ENCODE measurements at places on chromosomes 4 and X.

- peak; percentile 49 for DNase-seq
Observed at GRCh38 chr4:88211473-88212252, 53.2 kb upstream of the ABCG2 start.

GRCh38 chrX:29488919-29489318 lies 726.4 kb upstream of the MAGEB2 start:
- DNase-seq: no peak

DNA sequence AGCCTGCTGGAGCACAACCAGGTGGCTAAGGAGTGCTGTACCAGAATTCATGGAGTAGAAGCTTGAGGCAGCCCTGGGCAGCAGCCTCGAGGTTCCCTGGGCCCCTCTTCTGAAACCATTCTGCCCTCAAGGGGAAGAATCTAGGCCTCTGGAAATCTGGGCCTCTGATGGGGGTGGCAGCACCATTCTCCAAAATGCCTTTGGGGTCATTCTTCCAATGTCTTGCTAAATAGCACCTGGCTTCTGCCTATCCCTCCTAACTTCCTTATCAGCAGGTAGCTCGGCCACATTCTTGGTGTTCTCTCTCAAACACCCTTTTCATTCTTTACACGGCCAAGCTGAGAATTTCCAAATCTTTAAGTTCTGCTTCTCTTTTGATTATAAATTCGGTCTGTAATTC lies 473.6 kb downstream of the BCOR start:
- no peak for DNase-seq

- DNase-seq: no peak
Observed at GRCh38 chr4:152081024-152081423, 320.2 kb upstream of the GATB start.

DNA sequence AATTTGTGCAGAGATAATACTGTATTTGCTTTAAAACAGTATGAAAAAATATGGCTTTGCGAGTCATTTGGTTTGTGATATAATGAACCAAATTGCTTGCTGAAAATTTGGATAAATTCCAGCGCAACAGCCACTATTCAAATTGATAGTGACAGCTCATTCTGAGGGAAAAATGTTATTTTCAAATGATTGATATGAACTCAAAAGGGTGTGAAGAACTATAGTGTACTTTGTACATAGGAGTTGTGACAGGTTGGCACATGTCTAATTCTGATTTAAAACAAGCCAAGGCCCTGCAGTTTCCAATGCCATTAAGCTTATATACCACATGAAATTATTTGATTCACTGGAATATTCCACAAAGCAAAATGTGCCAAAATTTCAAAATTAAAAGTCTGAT lies 1628.9 kb upstream of the AGA start:
- DNase-seq: no peak

- DNase-seq: no peak
Observed at GRCh38 chrX:154304846-154305245, 9.3 kb downstream of the TKTL1 start.

- DNase-seq: no peak
Observed at GRCh38 chr4:123553279-123553678, 156.7 kb downstream of the SPRY1 start.

GRCh38 chr4:118335324-118335723 lies 17.5 kb downstream of the PRSS12 start:
- no peak for DNase-seq

GRCh38 chr4:184528051-184528450 lies 53.7 kb upstream of the IRF2 start:
- DNase-seq: no peak

DNA sequence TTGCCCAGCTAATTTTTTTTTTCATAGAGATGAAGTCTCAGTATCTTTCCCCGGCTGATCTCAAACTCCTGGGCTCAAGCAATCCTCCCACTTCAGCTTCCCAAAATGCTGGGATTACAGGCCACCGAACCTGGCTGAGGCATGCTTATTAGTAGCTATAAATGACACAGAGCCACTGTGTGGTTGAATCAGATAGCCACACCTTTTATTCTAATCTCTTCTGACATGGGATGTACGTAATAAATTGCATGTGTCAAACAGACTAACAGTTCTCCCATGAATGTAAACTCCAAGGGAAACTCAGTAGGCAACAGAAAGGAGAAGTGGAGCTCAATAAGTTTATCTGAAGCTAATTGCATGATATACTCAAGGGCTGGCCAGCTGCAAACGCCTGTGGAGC lies 139.8 kb upstream of the VCX3A start:
- DNase-seq: no peak

DNA sequence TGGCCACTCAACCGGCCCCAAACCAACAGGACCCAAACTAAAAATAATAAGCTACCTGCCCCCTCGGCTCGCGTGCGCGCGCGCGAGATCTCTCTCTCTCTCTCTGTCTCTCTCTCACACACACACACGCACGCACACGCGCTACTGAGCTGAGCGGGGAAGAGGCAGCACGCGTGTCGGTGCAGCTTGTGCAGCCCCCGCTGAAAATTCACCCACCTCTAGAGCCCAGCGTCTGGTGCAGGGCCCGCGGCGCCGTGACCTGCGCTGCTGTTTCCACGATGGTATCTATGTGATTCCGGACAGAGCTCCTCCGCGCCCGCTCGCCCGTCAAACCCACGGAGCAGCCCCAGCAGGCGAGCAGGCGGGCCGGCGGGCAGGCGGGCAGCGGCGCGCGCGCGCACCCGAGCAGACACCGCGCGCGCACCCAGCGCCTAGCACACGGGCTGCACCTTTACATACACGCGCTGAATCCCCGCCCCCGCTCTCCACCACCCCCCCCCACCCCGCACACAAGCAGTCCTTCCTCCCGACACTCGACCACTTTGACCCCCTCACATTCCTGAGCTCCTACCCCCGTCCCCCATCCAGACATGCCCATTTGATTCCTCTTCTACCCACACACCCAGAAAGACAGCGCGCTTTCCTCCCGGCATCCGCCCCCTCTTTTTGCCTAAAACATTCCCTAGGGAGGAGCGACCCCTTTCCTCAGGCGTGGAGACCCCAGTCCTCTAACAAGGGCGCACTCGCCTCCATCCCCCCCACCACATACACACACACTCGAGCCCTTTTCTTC lies 1.0 kb downstream of the SLITRK4 start:
- no peak for DNase-seq

- DNase-seq: no peak
Observed at GRCh38 chr4:127214931-127215330, 417.8 kb upstream of the INTU start.

GRCh38 chr4:77172336-77172735 lies 15.3 kb downstream of the CCNG2 start:
- DNase-seq: no peak

DNA sequence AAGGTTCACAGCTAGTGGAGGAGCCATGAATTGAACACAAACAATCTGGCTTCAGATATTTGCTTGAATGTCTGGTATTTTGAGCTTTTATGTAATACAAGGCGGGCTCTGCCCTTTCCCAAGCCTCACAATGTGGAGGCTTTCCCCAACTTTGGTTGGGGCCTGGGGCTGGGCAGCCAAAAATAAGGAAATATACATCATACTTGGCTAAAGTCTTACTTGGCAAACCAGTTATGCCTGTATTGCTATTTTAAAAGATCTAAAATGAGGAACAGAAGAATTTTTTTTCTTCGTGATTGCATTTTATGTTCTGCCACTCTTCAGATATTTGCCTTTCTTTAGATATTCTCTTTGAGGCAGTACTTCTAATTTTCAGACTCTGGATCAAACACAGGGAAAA lies 26.1 kb downstream of the ARFIP1 start:
- no peak for DNase-seq

GRCh38 chr4:123573866-123574508 lies 177.4 kb downstream of the SPRY1 start:
- no peak for DNase-seq

GRCh38 chrX:28665778-28666177 lies 78.5 kb downstream of the IL1RAPL1 start:
- no peak for DNase-seq

DNA sequence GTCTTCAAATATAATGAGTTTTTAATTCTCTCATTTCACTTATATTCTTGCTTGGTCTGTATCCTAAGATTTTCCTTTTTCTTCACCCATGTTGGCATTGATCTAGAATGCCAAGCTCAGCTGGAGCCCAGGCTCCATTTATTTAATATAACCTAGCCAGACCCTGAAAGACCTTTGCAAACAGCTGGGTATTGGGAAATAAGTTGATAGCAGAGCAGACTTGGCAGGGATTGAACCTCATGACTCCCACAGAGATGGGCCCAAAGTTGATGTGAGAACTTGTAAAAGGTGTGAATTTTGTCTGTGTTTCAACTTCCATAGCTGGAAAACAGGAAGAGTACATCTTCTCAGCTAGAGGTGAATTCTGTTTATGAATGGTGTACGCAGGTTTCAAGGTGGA lies 59.5 kb downstream of the SH2D1A start:
- DNase-seq: no peak

- DNase-seq: no peak
Observed at GRCh38 chr4:171022824-171023230, 790.4 kb upstream of the GALNTL6 start.

DNA sequence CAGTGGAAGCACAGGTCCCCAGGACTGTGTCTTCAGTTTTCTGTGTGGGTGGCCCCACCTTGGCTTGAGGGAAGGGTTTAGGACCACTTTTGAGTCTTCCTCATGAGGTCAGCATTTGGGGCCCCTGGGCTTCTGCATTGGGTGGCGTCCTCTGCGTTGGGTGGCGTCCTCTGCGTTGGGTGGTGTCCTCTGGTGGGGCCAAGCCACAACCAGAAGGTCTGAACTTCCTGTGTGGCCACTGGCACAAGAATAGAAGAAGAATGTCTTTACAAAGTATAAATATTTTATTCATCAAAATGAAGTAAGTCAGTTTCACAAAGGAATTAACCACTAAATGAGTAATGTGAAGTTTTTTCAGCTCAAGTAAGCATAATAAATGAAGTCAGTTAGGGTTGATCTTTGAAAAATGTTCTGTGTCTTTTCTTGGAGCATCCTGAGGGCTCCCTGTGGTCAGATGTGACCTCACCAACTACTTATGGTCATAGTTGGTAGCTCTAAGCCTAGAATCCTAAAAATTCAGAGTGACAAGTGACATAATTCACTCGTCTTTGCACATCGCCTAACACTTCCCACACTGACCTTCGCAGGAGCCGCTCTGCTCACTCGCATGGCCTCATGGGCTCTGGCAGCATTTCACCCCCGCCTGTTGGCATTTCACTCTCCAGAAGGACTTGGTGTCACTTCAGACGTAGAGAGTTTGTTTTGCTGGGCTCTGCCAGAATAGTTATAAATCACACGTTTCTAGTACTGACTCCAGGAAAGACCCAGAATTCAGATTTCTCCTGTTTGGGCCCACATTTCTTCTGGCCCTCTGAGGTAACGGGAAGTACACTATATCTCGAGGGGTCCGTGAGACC lies 39.0 kb upstream of the HGFAC start:
- DNase-seq: no peak

GRCh38 chr4:101762025-101762424 lies 28.5 kb upstream of the BANK1 start:
- DNase-seq: no peak

- no peak for DNase-seq
Observed at GRCh38 chrX:148878371-148878770, 378.0 kb downstream of the AFF2 start.

DNA sequence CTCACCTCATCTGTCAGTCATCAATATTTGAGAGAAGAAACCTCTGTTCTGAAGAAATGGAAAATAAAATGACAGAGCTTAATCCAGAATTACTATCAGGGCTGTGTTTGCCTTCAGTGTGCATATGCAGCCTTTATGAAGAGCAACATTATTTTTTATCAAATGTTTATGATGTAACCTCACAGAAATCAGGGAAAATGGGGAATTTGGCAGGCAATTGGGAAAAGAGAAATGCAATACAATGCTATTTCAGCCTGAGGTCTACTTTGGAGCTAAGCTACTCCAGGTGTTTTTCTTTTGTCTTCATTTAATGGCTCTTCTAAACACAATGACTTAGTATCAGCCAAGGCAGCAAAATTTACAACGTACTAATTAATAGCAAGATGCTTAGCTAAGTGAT lies 241.1 kb upstream of the TET2 start:
- DNase-seq: no peak

GRCh38 chr4:21205821-21206531 lies 505.7 kb downstream of the PACRGL start:
- no peak for DNase-seq

- DNase-seq: no peak
Observed at GRCh38 chrX:48090123-48090522, 18.7 kb upstream of the ZNF630 start.

GRCh38 chr4:93791570-93792195 lies 36.9 kb upstream of the ATOH1 start:
- DNase-seq: no peak

GRCh38 chrX:31181377-31182000 lies 109.6 kb upstream of the FTHL17 start:
- no peak for DNase-seq

DNA sequence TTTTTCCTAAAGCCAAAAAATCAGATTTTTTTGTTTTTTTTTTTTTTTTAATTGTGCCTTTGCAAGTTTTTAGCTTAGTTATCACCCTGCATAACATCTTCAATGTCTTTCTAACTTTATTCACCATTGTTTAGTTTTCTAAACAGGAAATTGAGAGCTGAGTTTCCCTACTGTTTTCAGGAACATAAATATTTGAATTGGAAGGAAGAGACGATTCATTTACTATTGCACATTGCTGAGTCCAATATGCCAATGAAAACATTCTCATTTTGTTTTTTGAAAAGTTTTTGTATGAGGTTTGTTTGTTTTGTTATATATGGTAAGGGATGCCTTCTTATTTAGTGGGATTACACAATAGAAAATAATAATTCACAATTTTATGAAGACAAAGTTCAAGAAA lies 148.4 kb downstream of the ANKRD50 start:
- no peak for DNase-seq

DNA sequence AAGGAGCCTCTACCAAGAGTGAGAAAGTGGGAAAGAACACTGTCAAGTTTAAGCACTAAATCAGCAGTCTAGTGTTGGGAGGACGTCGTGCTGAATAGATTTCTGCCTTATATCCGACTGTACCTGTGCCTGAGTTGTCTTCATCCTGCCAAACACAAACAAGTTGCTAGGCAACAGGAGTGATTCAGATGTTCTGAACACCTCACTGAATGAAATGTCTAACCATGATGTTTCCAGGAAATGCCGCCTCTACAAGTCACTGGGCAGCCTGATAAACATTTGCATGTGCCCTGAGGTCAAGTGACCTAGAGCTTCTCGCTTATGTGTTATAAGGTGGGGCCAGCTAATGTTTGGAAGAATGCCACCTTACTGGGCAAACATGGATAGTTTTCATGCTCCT lies 37.9 kb downstream of the SGMS2 start:
- no peak for DNase-seq

GRCh38 chr4:61376301-61376700 lies 176.2 kb downstream of the ADGRL3 start:
- no peak for DNase-seq

All from effector CD4-positive, alpha-beta T cell (primary cell).